IPS-NIHi11 (cell line): ENCODE measurements at places on chromosomes 4 and X.

DNA sequence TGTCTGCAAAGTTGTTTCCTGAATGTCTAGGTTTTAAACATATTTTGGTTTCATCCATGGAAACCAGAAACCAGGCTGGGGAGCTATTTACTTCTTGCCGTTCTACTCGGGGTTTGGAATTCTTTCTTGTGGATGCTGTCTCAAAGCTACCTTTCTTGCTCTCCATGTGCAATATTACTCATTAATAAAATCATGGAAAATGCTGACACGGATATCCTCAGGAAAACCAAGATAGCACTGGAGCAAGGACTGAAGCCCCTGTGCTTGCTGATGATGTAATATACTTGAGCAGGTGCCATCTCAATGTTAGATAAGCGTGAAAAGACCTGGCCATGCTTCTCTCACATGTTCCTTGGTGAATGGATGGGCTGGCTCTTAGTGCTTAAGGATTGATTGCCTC, 41.5 kb upstream of the HPF1 start:
- DNase-seq, result no peak

GRCh38 chrX:107454302-107454701, 4.8 kb downstream of the FRMPD3 start:
- no peak for DNase-seq

DNA sequence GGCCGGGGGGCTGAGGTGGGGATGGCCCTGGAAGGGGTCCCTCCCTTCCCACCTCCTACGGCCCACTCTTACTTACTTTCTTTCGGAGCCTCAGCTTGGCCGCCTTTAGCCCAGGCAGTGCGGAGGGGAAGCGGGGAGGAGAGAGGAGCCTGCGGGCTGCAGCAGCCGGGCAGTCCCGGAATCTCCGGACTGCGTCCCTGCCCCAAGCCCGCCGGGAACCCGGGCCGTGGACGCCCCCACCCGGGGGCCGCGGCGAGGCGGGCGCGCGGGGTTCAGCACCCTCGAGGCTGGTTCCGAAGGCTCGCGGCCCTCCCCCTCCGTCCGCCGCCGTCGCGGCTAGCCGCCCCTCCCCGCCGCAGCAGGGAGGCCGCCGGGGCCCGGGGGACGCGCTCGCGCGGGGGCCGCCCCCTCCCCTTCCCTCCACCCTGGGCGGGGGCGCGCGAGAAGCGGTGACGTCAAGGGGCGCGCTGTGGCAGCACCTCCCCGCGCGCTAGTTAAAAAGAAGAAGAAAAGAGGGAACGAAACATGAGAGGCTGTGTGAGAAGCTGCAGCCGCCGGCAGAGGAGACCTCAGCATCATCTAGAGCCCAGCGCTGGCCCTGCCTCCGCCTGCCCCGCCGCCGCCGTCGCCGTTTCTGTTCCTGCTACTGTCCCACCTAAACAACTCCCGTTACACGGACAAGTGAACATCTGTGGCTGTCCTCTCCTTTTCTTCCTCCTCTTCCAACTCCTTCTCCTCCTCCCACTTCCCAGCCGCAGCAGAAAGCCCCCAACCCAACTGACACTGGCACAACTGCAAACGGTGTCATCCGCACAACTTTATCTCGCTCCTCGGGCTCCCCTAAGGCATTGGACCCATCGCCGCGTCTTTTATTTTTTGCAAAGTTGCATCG, at the start of gene HHIP:
HHIP (plus strand) TSS at position 526 of the 892 bp plus-strand sequence. CDS start 520 bp downstream, outside the sequence.
- DNase-seq, result peak; percentile 71

DNA sequence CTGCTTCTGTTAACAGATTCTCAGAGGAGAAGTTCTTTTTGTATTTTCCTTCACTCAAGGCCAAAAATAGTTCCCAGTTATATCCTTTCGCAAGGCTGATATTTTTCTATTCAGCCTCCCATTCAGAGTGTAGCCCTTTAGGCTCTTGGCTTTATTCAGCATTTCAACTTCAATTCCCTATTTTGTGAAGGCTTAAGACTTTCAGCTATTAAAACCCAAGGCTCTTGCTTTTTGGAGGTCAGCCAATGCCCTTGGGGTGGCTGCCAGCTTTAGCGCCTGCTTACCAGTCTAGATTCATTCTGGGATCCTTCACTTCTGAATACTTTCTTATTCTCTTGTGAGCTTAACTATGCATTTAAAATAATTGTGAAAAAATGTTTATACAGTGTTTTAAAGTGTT, 57.3 kb upstream of the ADGRA3 start:
- DNase-seq, result no peak

DNA sequence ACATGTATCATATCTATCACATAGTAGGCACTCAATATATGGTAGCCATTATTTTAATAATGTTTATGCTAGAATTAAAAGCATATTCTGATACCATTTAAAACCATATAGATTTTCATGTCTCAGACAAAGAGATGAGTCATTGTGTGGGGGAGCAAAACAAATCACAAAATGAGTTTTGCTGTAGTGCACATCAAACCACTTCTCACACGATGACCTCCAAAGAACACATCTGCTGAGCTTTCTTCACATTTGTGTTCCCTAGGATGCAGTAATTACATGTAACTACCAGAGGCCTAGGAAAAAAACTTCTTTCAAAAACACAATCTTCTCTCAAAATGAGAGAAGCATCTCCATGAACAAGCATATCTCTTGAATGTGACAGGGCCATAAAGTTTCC, 56.1 kb upstream of the BRS3 start:
- no peak for DNase-seq

GRCh38 chr4:52751487-52751911, 274 bp upstream of the ERVMER34-1 start:
- peak; percentile 94 for DNase-seq

GRCh38 chr4:53121264-53121865, 244.5 kb downstream of the SCFD2 start:
- DNase-seq, result no peak

DNA sequence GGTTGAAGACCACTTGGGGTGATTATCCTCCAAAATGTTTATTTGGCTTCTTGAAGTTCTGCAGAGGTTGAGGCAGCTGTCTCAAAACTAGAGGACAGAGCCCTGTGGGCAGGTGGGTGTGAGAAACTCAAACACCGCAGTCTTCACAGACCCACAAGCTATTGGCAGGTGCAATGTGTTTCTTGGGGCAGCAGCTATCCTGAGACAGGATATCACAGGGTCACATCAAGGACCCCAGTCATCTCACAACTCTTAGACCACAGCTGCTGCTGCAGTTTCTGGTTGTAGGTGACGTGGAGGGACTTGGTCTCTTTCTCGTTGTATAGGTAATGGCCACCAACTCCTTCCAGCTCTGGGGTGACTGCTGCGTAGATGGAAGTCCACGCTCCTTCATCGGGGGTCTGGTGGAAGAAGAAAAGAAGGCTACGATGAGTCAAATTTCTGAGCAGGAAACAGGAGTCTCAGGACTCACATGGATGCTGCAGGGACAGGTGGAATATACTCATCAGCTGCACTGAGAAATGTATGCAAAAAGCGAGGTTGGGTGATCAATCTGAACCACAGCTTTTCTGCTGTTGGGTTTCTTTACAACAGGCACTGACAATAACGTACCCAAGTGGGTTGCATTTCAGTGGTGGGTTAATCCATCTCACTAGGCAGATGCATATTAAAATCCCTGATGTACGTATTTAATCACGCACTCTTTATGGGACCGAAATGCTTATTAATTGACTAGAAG, 279.8 kb downstream of the DHRSX start:
- DNase-seq, result no peak

DNA sequence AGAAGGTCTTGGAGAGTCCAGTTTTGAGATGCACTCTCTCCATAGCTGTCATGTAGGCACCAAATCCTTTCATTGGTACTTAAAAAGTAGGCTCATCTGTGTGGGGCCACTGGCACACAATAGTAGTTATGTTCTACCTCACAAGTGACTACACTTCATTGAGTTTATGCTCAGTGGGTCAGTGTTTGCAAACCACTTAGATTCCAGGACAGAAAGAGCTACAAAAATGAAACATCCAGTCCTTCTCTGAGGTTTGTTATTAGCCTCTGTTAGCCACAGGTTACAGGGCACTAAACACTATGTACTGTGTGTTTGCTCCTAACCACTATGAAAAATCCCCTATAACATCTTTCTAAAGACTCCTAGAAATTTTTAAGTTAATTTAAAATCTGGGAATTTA, 13.8 kb downstream of the RAB28 start:
- DNase-seq, result no peak

- no peak for DNase-seq
Observed at GRCh38 chr4:107192601-107193000, 156.5 kb upstream of the DKK2 start.

DNA sequence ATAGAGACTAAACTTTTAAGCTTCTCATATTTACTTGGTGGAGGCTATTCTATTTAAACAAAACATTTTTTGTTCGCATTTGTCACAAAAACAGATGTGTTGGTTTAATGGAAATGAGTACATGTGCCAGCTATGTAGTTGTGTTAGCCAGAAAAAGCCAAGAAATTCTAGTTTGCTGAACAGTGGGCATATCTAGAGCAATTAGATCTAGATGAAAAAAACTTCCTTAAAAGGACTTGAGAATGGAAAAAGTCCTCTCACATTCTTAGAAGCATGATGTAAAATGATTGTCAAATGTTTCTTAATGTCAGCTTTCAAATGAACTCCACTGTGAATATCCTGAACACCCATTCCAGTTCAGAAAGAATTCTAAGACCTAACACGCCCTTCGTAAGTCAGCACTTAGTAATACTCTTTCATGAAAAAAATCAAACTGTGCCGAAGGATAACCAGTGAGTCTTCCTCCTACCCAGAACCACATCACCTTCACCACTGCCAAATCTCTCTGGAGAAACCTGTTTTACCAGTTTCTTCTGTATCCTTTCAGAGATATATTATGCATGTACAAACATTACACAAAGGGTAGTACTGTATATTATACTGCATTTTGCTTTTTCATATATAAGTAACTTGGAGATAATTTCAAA, 28.2 kb downstream of the PHKA1 start:
- DNase-seq, result no peak

DNA sequence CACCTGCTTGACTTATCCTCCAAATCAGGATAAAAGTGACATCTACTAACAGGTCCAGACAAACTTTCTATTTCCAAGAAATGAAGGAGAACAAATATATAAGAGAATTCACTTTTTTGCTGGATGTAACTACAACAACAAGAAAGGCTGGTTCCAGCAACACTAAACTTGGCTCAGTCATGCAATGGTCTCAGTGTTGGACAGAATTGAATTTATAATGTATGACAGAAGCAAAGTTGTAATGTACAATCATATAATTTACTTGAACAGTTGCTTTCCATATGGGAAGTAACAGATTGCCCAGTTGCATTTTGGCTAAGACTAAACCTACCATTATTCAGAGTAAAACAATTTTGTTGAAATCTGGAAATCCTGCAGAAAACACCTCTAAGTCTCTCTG, 183.3 kb upstream of the INTU start:
- no peak for DNase-seq

DNA sequence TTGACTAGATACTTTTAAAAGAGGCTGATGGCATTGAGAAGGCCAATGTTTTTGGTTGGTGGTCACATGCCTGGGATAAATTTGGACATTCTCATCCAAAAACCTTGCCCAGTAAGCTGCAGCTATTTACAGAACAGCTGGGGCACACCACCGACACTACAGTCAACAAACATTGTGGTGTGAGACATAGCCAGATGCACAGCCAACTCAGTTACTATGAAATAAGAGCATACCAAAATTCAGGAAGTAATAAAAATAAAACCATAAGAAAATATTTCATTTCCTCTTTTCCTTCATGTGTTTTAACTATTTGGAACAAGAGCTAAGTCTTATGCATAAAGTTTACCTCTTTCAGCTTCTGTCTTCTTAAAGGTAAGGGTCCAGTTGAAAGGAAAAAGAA, 8.8 kb downstream of the PPM1K start:
- DNase-seq, result no peak

DNA sequence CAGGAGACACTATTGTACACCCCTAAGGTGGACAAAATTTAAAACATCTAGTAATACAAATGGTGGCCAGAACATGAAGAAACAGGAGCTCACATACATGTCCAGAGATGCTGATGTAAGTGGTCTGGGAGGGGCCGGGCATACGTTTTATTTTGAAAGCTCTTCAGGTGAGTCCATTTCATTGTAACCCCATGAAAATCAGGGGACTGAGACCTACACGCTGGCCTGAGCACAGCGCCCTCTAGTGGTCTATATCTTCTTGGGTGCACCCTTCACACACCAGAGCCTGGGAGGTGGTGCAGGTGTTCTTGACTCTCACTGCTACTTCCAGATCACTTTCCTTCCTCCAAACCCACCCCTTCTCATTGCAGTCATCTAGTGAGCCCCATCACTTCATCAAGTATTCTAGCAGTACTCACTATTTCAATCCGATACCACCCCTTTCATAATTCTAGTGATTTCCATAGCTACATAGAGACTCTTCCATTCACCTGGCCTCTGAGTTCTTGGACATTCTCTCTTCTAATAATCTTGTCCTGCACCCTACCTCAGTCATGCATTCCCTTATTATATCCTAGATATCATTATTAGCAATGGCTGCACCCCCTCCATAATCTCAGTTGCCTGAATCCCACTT, 4.3 kb upstream of the TLR6 start:
- peak; percentile 81 for DNase-seq

- no peak for DNase-seq
Observed at GRCh38 chr4:112266823-112267222, 18.9 kb downstream of the TIFA start.

DNA sequence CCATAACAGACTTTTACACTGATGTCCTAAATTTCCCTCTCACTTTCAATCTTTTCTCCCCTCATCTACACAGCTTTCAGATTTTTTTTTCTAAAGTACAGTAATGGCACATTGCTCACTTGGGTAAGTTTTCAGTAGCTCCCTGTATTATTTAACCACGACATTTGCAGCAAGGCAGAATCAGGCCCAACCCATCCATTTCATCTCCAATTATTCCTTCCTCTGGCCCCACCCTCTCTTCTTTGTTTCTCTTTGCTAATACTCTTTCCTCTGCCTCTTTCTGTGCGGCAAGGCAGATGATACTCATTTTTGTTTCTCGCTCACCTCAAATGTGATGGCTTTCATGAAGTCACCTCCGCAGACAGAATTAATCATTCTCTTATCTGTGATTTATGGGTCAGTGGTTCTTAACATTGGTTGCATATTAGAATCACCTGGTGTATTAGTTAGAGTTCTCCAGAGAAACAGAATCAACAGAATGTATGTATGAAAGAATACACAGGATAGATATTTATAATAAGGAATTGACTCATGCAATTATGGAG, 43.4 kb upstream of the GATB start:
- no peak for DNase-seq

- DNase-seq, result no peak
Observed at GRCh38 chr4:17323554-17324385, 188.1 kb downstream of the QDPR start.

- DNase-seq, result no peak
Observed at GRCh38 chr4:187021436-187022205, 298.0 kb upstream of the FAT1 start.

DNA sequence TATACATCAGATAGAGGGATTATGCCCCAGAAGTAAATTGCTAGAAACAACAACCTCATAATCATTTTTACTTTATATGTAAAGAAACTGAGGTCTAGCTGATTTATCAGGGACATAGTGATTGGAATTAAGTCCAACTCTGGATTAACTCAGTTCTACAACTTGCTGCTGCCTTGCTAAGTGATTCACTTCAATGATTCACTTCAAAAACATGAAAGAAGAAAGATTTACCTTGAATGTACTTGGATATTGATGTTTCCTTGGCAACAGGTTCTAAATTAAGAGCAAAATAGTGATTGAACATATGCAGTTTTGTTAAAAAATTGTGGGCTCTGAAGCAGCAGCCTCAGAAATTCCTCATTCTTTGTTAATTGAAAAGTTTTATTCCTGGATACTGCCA, 99.8 kb upstream of the H2AZ1 start:
- no peak for DNase-seq

GRCh38 chr4:165656829-165657490, 216.1 kb upstream of the TLL1 start:
- no peak for DNase-seq

GRCh38 chrX:72269671-72270251, 7.3 kb downstream of the RPS4X start:
- DNase-seq, result no peak
